ENCODE measurements at places on chromosomes 4 and X. TPM values are rescaled to one million over a fixed set of nuclear protein-coding genes. Genes with fewer than 3 reads are reported as not detected.
A peak's percentile ranks its signal among the peaks of the same experiment; 100 is the strongest.

Gene LRCH2
- total RNA-seq: 0.75 TPM

GRCh38 chr4:137510557-137511265, 21.6 kb downstream of the PCDH18 start:
- DNase-seq: peak; percentile 33

DNA sequence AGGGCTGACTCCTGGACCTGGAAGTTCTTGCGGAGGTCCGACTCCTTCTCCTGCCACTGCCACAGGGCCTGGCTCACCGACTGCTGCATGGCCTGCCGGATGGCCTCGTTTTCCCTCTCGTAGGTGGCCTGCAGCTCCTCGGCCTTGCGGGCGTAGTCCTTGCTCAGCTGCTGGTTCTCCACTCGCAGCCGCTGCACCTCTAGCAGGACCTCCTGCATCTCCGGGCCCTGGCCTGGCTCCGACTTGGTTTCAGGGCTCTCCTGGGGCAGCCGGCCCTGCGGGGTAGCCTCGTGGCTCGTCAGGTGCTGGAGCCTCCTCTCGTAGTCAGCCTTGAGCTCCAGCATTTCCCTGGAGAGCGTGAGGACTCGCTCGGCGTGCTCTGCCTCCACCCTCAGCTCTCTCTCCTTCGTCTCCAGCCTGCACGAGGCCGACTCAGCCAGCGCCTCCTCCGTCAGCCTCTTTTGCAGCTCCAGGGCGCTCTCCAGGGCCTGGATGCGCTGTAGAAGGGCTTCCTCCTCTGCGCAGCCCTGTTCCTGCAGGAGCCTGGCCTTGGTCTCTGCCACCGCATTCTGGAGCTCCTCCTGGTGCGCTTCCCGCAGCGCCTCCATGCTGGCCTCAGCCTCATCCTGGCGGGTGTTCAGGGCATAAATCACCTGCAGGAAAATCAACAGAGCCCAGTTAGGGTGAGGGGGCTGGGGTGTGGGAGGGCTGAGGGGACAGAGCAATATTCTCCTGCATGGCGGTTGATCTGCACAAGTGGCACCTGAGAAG, 72.2 kb downstream of the FAM184B start:
- DNase-seq: no peak

DNA sequence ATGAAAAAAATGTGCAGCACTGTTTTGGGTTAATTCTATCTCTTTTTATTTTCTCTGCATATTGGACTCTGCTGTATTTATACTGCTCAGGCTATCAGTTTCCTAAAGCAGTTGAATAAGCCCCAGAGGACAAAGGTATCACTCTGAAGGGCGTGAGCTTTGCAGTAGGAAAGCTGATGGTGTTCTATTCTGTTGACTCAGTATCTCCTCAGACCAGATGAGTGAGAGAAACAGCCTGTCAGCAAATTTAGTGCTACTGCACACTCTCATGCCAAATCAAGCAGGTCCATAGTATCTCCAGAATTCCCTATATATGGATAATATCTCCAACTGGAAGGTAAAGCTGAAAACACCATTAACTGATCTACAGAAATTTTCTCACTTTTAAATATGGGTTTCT, 132.3 kb upstream of the UGT8 start:
- DNase-seq: no peak

GRCh38 chr4:55758570-55758969, 61.0 kb upstream of the EXOC1L start:
- DNase-seq: no peak

- DNase-seq: no peak
Measured at GRCh38 chrX:51834076-51834475, 59.3 kb upstream of the MAGED1 start.

DNA sequence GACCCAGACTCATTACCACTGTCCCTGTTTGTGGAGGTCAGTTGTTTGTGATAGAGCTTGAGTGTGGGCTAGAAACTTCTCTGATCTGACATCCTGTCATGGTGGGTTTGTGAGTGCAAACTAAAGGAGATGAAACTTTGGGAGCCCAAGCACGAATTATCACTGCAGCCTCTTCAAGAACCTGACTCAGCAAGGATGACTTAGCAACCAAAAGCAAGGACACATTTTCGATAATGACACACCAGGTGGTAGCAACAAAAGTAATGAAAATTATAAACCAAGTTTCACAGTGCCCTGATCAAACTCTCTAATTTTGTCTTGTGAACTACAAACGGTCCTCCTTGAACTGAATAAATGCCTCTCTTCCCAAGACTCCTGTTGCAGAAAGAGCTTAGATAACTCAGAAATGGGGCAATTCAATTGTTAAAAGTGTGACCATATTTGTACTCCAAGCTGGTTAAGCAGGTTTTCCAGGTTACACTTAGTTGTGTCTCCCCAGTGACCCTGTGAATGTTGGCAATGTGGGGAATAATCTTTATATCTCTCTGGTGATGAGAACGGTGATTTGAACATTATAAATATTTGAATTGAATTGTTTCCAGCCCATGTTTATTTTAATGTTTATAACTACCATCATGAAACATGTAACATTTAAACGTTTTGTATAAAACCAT, 52.6 kb upstream of the ATP8A1 start:
- DNase-seq: no peak

GRCh38 chrX:29826742-29827141, 388.6 kb upstream of the MAGEB2 start:
- DNase-seq: no peak

Gene AGTR2
- not detected for total RNA-seq

- no peak for DNase-seq
Measured at GRCh38 chr4:76998251-76998901, 48.8 kb downstream of the SEPTIN11 start.

All from epithelial cell of proximal tubule (primary cell).